ENCODE measurements at places on chromosomes 2 and 18. TPM values are rescaled to one million over a fixed set of nuclear protein-coding genes. Genes with fewer than 3 reads are reported as not detected.

Gene ELMOD3
- 11.7 TPM for total RNA-seq

DNA sequence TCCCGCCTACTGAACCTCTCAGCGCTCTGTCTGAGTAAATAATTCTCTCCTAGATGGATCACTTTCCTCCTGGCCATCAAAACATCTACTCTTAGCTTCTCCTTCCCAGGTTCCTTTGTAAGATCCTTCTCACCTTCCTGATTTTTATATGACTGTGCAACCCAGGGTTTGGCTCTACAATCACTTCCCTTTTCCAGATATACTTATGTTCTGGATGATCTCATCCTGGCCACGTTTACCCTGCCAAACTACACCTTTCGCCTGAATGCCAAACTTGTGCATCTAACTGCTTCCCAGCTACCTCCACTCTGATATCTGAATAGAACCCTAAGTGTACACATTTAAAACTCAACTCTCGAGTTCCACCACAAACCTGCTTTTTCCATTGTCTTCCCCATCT lies 290.5 kb upstream of the REV1 start:
- no peak overlapping the region for H3K4me3 ChIP-seq
- H3K27ac ChIP-seq: no peak overlapping the region
- H3K27me3 ChIP-seq: no peaks in the 10 kb centered on the region
- DNase-seq: no peak

Gene AFF3
- total RNA-seq: 14.7 TPM

GRCh38 chr18:43656547-43656946 lies 379.3 kb upstream of the SYT4 start:
- no peak for DNase-seq
- no peaks in the 10 kb centered on the region for H3K36me3 ChIP-seq
- H3K4me1 ChIP-seq: peaks cover under 1% of the 10 kb centered on the region
- no peak overlapping the region for H3K4me3 ChIP-seq
- H3K27ac ChIP-seq: no peak overlapping the region

DNA sequence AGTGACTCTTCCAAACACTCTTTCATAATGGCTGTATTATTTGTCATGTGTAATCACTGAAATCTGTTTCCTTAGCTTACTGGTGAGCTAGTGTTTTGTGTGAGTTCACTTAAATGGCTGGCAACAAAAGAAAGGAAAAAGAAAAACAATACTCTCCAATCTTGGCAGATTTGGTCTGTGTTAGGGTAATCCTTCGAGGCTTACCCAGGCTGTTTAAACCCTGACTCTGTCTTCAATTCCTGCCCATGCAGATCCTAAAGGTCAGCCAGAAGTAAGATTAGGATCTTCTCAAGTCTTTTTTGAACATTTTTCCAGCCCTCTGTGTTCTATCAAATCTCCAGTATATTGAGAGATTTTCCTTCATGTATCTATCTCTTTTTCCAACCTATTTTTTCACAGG lies 85.3 kb downstream of the CCDC178 start:
- no peak for DNase-seq
- H3K27ac ChIP-seq: no peak overlapping the region
- H3K4me3 ChIP-seq: no peak overlapping the region

DNA sequence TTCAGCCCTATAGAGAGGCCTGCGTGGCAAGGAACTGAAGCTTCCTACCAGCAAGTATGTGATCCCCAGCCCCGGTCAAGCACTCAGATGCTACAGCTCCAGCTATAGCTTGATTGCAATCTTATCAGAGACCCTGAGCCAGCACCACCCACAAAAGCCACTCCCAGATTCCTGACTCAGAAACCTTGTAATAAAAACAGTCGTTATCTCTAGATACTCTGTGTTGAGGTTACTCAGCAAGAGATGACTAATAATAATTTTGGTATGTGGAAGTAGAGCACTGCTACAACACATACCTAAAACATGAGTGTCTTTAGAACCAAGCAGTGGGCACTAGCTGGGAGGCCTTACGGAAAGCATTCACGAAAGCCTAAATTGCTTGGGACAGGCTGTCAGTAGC lies 216.9 kb downstream of the UXS1 start:
- H3K4me3 ChIP-seq: no peak overlapping the region
- DNase-seq: peak; percentile 89
- peaks cover 7% of the 10 kb centered on the region for H3K27me3 ChIP-seq
- peaks cover 4% of the 10 kb centered on the region for H3K4me1 ChIP-seq
- H3K36me3 ChIP-seq: no peaks in the 10 kb centered on the region
- H3K27ac ChIP-seq: peak overlapping the region; percentile 12

DNA sequence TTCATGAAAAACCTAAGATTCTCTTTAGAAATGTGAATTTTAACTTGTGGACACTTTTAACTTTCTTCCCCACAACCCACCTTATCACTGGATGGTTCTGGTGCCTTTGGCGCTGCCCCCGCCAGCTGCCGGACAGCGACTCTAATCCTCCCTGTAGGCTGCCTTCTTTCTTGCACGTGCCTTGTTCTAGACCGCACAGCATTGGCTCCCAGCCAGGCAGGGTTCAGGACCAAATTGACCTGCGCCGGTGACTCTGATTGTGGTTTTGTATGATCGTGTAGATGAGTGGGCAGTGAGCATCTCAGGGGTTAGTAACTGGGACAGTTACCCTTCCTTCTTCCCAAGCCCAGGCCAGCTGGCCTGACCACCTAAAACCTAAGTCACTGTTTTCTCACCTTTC lies 106.8 kb downstream of the ASAP2 start:
- H3K4me3 ChIP-seq: no peak overlapping the region
- no peaks in the 10 kb centered on the region for H3K27me3 ChIP-seq
- H3K4me1 ChIP-seq: peaks cover 41% of the 10 kb centered on the region

Gene NT5DC4
- total RNA-seq: not detected

GRCh38 chr2:80128080-80128479 lies 176.5 kb downstream of the LRRTM1 start:
- DNase-seq: no peak
- H3K36me3 ChIP-seq: no peaks in the 10 kb centered on the region
- no peak overlapping the region for H3K27ac ChIP-seq
- H3K4me3 ChIP-seq: no peak overlapping the region
- no peaks in the 10 kb centered on the region for H3K27me3 ChIP-seq

DNA sequence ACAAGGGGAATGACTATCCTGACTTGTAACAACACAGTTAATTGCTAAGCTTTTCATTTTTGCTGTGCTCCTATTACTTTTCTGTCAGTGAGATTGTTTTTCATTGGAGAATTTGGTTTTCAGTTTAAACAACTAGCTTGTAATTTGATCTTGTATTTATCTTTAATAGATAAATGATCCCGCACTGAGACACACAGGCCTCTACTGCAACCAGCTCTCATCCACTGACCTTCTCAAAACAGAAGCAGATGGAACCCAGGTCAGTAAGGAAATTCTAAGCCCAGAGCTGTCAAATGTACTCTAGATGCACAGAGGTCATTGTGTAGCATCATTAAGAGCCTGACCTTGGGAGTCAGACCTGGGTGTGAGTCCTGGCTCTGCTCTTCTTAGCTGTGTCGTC lies 30.7 kb downstream of the PTRHD1 start:
- no peaks in the 10 kb centered on the region for H3K4me1 ChIP-seq
- no peak for DNase-seq
- peaks cover 5% of the 10 kb centered on the region for H3K36me3 ChIP-seq
- H3K27me3 ChIP-seq: no peaks in the 10 kb centered on the region
- H3K27ac ChIP-seq: no peak overlapping the region

DNA sequence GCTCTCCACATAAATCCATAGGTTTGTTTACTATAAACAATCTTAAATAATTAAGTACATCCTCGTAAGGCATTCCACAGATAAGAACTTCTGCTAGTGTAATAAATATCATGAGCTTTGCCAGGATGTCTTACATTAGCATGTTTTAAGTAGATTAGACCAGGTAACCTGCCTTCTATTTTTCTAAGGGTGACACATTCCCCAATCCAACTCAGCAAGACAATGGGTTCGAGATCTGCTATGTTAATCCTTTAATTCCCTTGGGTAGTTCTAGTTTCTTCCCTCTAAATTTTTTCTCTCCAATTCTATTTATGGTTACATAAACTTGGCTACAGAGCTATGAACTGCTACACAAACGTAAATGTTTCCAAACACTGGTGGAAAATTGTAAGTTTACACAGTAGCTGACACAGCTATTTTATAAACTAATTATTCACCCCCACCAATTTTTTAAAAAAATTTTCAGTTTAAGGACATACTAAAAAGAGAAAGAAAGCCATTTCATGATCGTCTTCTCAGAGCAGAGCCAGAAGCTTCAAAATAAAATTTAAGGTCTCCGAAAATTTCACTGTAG lies 386.5 kb upstream of the SLC39A10 start:
- H3K27me3 ChIP-seq: no peaks in the 10 kb centered on the region
- H3K4me3 ChIP-seq: no peak overlapping the region
- no peaks in the 10 kb centered on the region for H3K4me1 ChIP-seq
- no peak overlapping the region for H3K27ac ChIP-seq

GRCh38 chr2:44952806-44953498 lies 11.4 kb downstream of the SIX3 start:
- no peaks in the 10 kb centered on the region for H3K36me3 ChIP-seq
- H3K4me3 ChIP-seq: peak overlapping the region; percentile 32
- no peak for DNase-seq
- H3K27me3 ChIP-seq: peaks cover 82% of the 10 kb centered on the region

- DNase-seq: no peak
- no peak overlapping the region for H3K27ac ChIP-seq
- H3K4me3 ChIP-seq: no peak overlapping the region
- H3K36me3 ChIP-seq: no peaks in the 10 kb centered on the region
- H3K4me1 ChIP-seq: no peaks in the 10 kb centered on the region
Measured at GRCh38 chr2:225615514-225615913, 216.0 kb downstream of the NYAP2 start.

Measured in astrocyte (in vitro differentiated cells and primary cell).